Ovary (tissue), 10 donors: ENCODE measurements at places on chromosomes 5 and 9.

DNA sequence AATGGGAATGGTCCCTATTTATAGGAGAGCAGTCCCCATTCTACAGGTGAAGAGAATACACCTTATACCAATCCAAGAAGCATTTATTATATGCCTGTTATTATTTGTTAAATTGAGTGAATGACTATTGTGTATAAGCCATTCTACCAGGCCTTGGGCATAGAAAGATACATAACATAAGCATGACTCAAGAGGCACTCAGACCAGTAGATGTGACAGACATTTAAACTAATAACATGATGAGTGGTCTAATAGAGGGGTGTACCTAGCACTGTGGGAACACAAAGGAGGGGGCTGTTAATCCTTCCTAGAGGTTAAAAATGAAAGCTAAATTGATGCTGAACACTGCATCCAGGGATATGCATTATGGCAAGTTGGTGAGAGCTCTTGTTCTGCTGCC is 145.0 kb upstream of the TNC start:
- DNase-seq = no peak

GRCh38 chr9:124329206-124329792 is 71.5 kb downstream of the NEK6 start:
- DNase-seq = no peak

DNA sequence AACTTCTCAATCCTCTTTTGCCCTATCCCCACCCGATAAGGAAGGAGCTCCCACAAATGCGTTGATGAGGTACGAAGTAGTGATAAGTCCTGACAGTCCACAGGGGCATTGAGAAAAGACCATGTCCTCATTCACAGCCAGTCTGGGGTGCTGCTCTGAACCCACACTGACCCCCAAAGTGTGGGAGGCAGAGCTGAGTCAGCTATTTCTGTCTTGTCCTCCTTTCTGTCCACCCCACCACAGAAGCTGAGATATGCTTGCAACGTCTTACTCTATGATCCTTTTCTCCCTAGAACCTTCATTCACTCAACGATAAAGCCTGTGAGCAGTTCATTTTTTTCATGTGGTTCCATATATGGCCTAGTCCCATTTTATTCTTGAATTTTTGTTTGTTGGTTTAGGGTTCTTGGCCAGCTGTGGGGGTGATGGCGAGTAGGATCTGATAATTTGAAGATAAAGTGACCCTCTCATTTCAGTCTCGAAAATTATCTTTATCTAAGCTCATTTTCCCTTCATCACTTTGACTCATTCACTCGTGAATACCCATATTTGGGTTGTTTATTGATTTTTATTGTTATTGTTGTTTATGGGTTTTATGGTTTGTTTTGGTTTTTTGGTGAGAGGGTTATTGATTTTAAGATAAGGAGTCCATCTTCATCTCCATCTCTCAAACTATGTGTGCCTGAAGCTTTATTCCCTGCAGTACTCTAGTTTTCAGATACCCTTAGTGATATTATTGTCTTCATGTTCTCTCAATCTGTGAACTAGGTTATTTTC is 58.5 kb upstream of the ZNF366 start:
- no peak for DNase-seq

GRCh38 chr9:7861086-7861485 is 61.5 kb upstream of the DMAC1 start:
- DNase-seq = no peak

- DNase-seq = no peak
These were observed 19.3 kb downstream of the OTULINL start for GRCh38 chr5:14600846-14601245.

- DNase-seq = no peak
These were observed 78.4 kb upstream of the IL6ST start for GRCh38 chr5:56072863-56073766.

GRCh38 chr9:78267889-78268288 is 29.0 kb upstream of the PSAT1 start:
- no peak for DNase-seq

- no peak for DNase-seq
These were observed 88.8 kb downstream of the PPIC start for GRCh38 chr5:122947772-122948171.

- no peak for DNase-seq
These were observed 369.8 kb downstream of the CSNK1G3 start for GRCh38 chr5:123881759-123882244.

DNA sequence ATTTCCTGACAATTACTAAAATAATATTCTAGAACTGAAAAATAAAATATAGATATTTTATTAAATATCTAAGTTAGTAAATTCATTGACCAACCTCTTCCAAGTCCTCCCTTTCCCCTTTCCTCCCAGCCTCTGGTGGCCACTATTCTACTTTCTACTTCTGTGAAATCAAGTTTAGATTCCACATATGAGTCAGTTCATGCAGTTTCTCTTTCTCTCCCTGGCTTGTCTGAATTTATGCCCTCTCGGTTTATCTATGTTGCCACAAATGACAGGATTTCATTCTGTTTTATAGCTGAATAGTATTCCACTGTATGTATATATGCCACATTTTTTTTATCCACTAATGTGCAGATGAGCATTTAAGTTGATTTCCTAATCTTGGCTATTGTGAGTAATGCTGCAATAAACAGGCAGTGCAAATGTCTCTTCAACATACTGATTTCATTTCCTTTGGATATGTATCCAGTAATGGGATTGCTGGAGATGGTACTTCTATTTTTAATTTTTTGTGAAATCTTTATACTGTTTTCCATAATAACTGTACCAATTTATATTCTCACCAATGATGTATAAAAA is 52.3 kb downstream of the WDR36 start:
- no peak for DNase-seq

- DNase-seq = no peak
These were observed 24.0 kb upstream of the ADAM19 start for GRCh38 chr5:157599565-157599964.

DNA sequence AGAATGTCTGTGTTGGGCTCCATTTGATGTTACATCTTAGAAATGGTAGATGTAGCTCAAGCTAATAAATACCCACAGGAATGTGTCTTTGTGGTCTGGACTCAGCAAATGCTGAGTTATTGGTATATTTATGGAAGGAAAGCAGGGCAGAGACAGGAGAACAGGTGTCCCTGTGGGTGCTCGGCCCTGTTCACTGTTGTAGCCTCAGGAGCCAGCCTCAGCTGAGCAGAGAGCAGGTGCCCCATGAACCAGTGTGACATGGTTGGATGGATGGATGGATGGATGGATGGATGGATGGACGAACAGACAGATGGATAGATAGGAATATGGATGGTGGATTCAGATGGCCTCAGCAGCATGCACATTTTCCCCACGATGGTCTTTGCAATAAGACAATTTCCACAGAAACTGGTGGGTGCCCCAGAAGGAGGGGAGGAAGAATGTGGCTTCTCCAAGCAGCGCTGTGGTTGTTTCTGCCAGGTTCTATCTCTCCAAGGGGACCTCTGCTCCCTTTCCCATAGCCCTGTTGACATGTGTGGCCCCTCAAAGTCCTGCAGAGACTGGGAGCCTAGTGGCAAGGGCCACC is 8.2 kb upstream of the IRF1 start:
- DNase-seq = no peak

- no peak for DNase-seq
These were observed 199.8 kb upstream of the MVB12B start for GRCh38 chr9:126126807-126127206.

DNA sequence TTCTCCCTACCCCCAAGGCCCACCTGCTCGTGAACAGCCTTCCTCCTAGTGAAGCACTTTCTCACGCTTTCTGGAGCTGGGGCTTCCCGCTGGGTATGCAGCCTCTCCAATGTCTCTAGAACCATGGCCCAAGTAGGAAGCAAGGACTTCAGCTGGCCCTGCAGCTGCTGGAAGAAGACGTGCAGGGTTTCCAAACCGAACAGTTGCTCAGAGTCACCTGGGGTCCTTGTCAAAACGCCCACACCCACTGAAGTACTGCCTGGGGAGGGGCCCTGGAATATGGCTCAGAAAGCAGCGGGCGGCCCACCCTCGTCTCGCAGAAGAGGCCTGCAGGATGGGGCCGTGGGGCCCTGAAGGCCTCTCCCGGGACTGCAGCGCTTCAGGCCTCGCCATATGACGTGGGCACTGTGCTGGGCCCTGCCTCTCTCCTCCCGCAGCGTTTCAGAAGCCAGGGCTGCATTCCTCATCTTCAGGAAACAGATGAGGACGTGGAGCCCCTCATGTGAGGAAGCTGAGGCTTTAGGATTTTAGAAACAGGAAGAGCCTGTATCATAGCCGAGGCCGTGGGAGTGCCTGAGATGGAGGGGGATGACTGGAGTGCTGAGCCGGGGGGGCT is 116.0 kb upstream of the LMX1B start:
- DNase-seq = no peak

DNA sequence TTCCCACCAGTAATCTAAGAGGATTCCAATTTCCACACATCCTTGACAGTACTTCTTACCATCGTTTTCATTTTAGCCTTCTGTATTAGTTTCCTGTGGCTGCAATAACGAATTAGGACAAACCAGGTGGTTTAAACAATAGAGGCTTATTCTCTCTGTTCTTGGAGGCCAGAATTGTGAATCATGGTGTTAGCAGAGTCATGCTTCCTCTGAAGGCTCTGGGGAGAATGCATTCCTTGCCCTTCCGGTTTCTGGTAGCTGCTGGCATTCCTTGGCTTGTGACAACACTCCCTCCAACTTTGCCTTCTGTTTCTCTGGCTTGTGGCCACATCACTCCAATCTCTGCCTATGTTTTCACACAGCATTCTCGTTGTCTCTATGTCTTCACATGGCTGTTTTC is 23.5 kb downstream of the RIGI start:
- no peak for DNase-seq

DNA sequence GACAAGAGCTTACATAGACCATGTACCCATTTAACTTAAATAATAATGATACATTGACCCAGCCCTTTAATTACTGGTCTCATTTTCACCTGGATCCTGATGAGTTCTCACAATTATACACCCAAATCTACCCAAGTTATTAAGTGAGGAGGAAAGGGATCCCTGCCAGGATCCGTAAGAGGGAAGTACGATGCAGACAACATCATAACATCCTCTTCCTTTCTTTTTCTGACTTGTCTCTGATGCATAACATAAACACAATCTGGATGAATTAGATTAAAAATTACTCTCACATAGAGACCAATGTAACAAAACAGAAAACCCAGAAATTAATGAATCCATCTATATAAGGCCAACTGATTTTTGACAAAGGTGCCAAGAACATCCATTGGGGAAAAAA is 17.0 kb downstream of the MARCHF3 start:
- no peak for DNase-seq

DNA sequence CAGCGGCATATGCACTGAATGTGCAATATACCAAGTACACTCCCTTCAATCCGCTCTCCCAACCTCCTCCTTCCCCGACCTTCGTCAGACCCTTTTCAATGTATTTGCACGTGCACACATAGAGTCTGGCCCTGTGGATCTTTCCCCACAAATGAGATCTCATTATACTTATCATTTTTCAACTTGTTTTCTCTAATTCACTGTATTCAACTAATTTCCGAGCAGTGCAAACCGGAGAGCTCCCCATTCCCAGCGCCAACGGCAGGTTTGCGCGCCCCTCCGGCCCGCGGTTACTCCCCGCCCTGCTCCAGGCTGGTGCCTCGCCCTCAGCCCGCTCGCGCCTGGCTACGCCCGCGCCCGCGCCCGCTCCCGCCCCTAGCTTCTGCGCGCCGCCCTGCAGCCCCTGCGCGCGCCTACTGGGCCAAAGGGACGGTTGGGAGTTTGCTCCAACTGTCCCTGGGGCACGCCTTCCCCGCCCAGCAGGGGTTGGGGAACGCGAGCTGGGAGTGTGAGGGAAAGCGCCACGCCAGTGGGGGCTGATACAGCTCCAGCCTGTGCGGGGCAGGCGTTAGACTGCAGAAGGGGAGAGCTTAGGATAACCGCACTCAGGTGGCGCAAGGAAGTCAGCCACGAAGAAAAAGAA is 3.3 kb upstream of the CDC20B start:
- DNase-seq = peak; percentile 20

DNA sequence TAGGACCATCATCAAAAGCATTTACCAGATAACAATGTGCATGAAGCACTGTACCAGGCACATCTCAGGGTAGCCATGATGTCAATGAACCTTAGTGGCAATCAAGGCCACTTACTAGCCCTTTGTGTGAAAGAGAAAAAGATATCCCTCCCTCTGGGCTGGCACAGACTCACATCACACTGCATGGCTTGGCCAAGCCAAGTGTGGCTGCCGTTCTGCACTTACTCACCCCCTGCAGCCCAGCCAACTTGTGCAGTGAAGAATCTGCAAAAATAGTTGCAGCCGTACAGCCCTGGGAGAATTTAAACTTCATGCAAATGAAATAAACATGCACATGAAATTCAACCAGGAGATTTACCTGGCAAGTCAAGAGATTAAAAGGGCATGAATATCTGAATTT is 333.5 kb downstream of the DEPDC1B start:
- DNase-seq = no peak

DNA sequence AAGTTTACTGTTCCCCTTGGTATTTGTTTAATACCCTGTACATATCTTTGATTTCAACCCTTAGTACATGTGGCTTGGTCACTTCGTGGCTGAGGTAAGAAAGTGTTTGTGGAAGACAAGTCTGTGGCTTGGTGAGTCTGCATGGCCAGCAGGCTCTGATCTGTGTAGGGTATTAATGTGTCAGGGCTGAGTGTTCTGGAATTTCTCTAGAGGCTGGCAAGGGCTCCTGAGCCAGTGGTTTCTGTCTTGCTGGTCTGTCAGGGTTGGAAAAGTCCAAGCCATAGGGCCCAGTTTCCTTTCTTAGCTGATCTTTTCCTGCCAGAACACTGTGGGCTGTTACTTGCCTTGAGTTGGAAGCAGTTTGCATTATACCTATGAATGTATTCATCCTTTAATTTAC is 48.0 kb upstream of the FBXL7 start:
- DNase-seq = no peak

DNA sequence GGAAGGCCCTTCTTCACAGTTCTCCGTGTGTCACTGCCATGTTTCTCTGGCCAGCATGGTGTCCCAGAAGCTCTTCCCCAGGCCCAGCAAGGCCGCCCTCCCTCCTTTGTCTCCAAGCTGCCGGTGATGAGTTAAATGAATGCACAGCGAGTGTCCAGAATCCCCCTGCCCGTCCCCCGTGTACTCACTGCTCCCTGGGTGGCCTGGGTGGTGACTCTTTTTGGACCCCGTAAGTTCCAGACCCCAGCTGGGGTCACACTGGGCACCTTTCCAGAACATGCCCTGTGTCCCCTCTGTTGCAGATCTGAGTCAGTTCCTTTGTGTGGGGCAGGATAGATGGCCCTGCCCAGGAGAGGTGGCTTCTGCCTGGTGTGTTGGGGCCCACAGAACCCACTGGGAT is 95.0 kb downstream of the MRPL36 start:
- DNase-seq = no peak
